ENCODE measurements at places on chromosomes 7 and 10. TPM values are rescaled to one million over a fixed set of nuclear protein-coding genes. Genes with fewer than 3 reads are reported as not detected.

RBM28 gene
- total RNA-seq, result 22.0 TPM

HTR7 gene
- total RNA-seq, result 0.53 TPM

CCDC186 gene
- 33.3 TPM for total RNA-seq

FAM25C gene
- total RNA-seq, result 350 TPM

PAPSS2 gene
- total RNA-seq, result 2.2 TPM

HTR5A gene
- not detected for total RNA-seq

NRAP gene
- total RNA-seq, result 0.13 TPM

NEUROG3 gene
- not detected for total RNA-seq

WNT16 gene
- 23.9 TPM for total RNA-seq

CHN2 gene
- total RNA-seq, result 1.0 TPM

SFTPD gene
- total RNA-seq, result 2.2 TPM

MRPS17 gene
- 8.3 TPM for total RNA-seq

PODXL gene
- 9.6 TPM for total RNA-seq

RBP3 gene
- total RNA-seq, result not detected

CPVL gene
- 15.3 TPM for total RNA-seq

FANK1 gene
- total RNA-seq, result 3.0 TPM

PTPN20 gene
- 2.2 TPM for total RNA-seq

SYNPO2L gene
- not detected for total RNA-seq

OIT3 gene
- total RNA-seq, result not detected

PPA1 gene
- 77.6 TPM for total RNA-seq

ZNF727 gene
- not detected for total RNA-seq
